CD4-positive, alpha-beta T cell (primary cell): ENCODE measurements at places on chromosomes 16 and 17.

- no peak for DNase-seq
These were observed 227.8 kb downstream of the ABCC12 start for GRCh38 chr16:47928008-47928407.

DNA sequence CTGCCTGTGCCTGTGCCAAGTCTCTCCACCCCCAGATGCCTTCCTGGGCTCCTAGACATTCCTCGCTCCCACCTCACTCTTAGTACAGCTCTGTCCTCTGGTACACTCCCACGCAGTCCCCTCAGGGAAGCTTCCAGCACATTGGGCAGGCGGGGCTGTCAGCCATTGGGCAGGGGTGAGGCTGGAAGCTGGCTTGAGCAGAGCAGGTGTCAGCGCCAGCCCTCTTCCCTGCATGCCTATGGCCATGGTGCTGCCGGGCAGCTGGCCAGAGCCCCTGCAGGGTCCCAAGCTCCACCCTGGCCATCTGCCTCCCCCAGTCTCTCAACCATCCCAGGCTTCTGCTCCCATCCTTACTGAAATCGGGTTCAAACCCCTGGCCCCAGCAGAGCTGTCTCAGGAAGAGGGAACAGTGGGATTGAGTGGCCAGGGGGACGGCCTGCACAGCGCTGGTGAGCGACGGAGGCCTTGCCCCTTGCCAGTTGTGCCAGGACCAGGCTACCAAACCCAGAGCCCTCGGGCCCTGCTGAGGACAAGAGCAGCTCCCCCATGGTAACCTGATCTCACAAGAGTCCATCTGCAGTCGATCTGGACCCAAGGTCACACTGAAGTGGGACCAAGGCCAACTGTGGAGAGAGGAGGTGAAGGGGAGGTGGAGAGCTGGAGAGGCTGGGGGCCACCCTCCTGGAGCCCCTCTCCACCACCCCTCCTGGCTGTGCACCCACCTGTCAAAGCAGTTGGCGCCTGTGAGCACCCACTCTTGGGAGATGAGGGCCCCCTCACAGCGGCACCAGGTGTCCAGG lies 2.4 kb upstream of the B9D1 start:
- no peak for DNase-seq

- no peak for DNase-seq
These were observed 17.4 kb downstream of the MFSD11 start for GRCh38 chr17:76755285-76755684.

DNA sequence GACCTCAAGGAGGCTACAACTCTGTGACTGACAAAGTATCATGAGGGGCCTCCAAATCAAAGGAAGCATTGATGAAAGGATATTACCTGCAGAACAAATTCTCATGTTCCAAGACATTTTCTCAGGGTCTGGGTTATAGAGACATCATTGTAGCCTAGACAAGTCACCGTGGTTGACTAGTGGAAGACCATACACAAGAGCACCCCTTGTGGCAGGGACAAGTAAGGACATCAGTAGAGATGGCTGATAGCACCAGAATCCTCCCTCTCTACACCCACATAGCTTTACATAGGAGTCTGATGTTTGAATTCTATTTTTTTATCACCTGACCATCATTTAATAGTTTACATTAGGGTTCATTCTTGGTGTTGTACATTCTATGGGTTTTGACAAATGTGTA lies 32.5 kb upstream of the CDH8 start:
- no peak for DNase-seq

- DNase-seq = no peak
These were observed 33.9 kb downstream of the NXN start for GRCh38 chr17:945672-946071.

GRCh38 chr16:77686385-77686784 lies 35.9 kb upstream of the NUDT7 start:
- no peak for DNase-seq

GRCh38 chr16:14449790-14450480 lies 180.1 kb downstream of the PARN start:
- DNase-seq = no peak

GRCh38 chr17:77428020-77428748 lies 287.4 kb downstream of the SEC14L1 start:
- no peak for DNase-seq

GRCh38 chr16:74226338-74226954 lies 70.2 kb upstream of the PSMD7 start:
- DNase-seq = no peak

DNA sequence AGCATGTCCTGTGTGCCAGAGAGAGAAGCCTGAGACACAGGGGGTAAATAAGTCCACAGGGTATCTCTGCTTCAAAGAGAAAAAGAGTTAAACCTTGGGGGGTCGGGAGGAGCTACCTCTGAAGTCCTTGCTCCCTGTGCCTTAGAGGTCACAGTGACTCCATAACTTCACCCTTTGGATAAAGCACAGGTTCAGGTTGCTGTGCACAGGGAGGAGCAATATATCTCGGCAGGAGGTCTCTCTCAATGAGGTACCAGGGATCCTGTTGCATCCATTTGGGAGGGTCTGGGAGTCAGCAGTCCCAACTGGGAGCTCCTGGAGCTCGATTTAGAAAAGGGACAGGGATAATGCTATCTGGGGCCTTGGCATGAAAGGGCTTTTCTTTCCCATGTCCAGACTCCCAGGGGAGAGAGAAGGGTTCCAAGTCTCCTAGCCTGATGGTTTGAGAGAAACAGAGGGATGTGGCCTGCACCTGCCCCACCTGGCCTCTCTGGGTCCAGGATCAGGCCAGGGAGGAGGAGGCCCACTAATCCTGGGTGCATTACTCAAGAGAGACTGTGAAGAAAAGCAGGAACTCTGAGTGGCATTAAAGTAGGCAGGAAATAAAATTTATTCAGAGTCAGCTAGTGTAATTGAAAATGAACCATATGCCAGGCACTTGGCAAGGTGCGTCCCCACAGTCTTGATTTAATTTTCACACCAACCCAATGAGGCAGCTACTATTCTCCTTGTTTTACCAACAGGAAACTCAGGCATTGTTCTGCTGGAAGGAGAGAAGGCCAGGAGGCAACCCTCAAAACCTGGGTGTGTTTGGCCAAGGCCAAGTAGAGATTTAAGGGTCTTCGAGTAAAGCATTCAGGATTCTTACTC lies 40.7 kb downstream of the CUEDC1 start:
- no peak for DNase-seq

- no peak for DNase-seq
These were observed 603 bp upstream of the MRTFB start for GRCh38 chr16:14070555-14070876.

GRCh38 chr17:17877529-17878358 lies 41.0 kb upstream of the SREBF1 start:
- DNase-seq = no peak

GRCh38 chr17:2266865-2267228 lies 36.7 kb downstream of the SMG6 start:
- no peak for DNase-seq
